ENCODE measurements at places on chromosomes 6 and 20.

- peak; percentile 69 for DNase-seq
These were observed 12.8 kb downstream of the FASTKD5 start for GRCh38 chr20:3146732-3147341.

DNA sequence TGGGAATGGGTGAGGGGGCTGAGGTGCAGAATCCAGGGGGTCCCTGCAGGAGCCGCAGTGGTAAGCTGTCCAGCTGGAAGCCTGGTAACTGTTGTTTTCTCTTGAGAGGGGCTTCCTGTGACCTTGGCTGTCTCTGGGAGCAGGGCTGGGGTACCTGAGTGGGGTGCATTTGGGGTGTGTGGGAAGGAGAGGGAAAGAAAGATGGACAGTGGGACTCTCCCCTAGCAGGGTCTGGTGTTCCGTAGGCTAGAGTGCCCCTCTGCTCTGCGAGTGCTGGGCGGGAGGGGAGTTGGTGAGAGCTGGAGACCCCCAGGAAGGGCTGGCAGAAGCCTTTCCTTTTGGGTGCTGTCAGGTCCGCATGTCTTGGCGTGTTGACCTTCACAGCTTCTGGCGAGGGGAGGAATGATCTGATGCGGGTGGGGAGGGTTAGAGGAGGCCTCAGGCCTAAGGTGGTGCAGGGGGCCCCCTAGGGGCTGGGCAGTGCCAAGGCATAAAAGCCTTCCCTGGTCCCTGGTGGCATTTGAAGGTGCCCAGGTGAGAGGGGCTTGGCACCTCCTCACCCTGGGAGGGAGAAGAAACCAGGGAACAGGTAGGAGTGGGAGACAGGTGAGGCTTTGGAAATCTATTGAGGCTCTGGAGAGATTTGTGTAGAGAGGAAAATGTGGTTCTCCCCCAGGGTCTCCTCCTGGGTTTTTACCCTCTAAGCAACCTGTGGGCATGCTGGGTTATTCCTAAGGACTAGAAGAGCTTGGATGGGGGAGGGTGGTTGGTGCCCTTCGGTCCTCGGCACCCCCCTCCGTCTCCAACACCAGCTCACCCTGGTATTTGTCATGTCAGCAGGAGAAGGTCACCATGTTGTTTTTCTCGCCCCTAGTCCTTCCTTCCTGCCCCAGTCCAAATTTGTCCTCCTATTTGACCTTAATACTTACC is 3.3 kb downstream of the VEGFA start:
- DNase-seq = no peak

DNA sequence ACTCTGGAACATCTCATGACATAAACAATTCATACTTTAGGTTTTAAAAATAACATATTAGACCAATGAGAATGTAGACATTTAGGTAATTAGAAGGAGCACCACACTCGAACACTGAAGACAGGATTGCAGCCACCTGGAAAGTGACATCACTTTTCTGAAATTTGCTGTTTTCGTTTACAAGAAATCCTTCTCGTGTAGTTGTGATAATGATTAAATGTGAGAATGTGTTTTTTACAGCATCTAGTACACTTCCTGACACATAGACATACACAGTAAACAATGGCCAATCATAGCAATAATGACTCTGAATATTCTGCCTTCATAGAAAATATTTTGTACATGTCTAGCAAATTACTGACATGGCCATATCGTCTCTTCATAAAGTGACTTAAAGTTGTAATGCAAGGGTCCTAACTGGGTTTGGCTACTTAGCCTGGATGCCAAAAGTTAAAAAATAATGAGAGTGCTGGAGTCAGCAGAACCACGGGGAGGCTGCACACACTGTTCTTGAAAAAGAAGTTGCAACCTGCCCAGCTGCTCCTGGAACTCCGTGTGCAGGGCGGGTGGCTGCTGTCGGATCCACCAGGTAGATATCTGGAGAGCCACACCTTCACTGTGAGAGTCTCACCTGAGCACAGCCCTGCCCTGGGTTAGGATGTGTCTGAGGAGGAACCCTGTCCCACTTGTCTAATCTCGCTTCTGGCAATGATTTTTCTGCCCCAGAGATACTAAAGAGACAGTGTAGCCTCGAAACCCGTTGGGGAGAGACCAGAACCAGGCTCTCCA is 212.9 kb downstream of the QKI start:
- no peak for DNase-seq

- DNase-seq = no peak
These were observed 149.6 kb downstream of the CDH26 start for GRCh38 chr20:60107621-60108390.

GRCh38 chr6:147159536-147160374 is 44.5 kb upstream of the STXBP5 start:
- DNase-seq = no peak

- no peak for DNase-seq
These were observed 187.7 kb downstream of the ZDHHC14 start for GRCh38 chr6:157568702-157569101.

GRCh38 chr6:116144605-116145004 is 18.7 kb upstream of the COL10A1 start:
- no peak for DNase-seq

DNA sequence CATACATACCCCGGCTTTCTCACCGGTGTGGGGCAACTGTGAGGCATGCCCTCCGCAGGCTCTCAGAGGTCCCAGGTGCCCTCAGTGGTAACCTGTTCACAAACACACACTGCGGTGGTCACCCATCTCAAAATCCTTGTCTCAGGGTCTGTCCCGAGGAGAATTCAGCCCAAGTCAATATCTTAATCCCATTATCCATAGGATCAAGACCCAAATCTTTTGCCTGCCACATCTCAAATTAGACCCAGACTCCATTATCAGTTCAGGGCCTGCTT is 140.8 kb downstream of the CDC5L start:
- DNase-seq = no peak

DNA sequence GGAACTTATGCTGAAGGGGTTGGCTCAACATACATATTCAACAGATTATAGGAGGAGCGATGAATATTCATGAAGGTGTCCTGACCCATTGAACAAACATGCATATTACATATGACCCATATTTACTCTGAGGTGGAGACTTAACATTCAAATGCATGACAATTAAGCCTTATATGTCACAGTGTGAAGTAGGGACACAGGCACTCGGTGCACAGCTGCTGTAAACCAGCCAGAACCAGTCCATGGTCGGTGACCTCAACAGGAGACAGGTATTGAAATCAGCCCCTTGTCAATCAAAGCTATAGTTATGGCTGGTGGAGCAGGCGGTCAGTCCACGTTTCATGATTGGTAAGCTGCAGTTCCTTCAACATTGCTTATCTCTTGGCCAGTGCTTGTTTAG is 347.3 kb downstream of the THBS2 start:
- DNase-seq = no peak

DNA sequence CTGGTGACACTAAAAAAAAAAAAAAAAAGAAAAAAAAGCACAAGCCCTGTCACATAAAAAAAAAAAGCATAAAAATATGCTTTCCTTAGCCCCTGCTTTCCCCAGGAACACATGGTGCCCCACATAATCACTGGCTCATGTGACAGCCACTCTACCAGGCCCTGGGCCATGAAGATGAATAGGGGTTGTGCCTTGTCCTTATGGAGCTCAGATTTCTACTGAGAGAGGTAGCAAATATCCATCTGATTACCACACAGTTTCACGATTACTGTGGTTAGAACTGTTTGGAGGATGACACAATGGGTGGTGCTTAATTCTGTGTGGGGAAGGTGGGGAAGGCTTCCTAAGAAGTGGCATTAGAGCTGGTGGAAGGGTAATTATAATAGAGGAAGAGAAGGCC is 9.3 kb downstream of the RAET1E start:
- no peak for DNase-seq

DNA sequence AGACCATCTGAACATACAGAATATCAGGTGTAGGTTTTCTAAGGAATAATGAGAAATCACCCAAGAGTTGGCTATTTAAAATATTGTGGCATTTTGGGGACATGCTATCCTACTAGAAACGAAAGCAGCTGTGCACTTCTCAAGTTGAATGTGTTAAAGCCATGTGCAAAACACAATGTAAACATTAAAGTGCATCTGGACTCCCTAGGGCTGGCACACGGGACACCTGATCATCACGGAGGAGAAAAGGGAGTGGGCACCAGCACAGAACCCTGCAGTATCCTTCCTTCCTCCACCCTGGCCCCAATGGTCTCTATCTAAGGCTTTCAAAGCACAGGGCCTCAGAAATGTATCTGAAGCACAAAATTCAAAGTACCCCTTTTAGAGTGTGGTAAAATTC is 94.3 kb downstream of the INSM1 start:
- DNase-seq = no peak

- DNase-seq = no peak
These were observed 22.9 kb downstream of the CYP21A2 start for GRCh38 chr6:32060966-32061655.

DNA sequence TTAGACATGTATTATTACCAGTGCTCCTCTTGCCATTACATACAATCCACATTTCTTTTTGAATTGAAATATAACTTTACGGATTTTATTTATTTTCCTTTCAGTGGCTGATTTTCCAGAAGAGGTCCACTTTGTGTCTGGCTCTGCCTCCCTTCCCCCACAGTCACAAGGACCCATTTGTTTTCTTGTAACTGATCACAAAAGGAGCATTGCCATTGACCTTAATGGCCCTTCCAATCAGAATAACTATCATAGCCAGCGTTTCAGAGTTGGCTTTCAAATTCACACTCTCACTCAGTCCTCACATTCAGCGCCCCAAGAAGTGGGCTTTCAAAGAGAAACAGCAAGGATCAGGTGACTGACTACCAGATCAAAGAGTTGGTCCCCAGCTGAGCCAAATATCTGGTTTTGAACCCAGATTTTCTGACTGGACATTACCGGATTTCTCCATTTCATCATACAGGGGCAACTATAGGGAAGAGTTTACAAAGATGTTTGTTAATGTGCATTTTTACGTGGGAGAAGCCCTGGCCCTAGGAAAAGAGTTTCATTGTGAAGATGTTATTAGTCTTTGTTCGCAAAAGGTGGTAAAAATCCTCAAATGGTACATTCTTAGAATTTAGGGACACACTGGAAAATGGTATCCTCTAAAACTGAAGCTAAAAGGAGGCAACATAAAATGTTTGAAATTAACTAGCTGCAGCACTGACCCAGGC is 2.0 kb upstream of the SLC22A23 start:
- DNase-seq = no peak

- peak; percentile 54 for DNase-seq
These were observed 11.0 kb downstream of the LY86 start for GRCh38 chr6:6599468-6599873.

- no peak for DNase-seq
These were observed 100.0 kb upstream of the RIPOR2 start for GRCh38 chr6:25035512-25036435.

- no peak for DNase-seq
These were observed 64.8 kb downstream of the SLC22A3 start for GRCh38 chr6:160412993-160413392.

GRCh38 chr6:423799-424345 is 32.3 kb downstream of the IRF4 start:
- no peak for DNase-seq

DNA sequence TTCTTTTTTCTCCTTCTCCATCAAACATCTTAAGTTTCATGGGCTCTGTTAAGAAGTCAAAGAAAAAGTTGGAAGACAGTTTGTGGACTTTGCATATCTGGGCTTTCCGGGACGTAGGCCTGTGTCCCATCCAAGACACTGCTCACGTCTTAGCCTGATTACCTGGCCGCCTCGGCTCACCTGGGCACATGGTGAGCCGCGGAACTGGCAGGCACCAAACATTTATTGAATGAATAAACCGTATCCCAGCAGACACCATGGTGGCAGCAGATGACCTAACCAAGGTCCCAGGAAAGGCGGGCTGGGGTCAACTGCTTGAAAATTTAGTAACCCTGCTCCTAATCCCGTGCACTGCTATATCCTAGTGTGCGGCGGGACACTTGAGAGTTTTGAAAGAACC is 35.6 kb downstream of the GNAS start:
- DNase-seq = no peak

- no peak for DNase-seq
These were observed 738 bp downstream of the RALGAPB start for GRCh38 chr20:38473367-38473795.

- no peak for DNase-seq
These were observed 25.6 kb downstream of the INSM1 start for GRCh38 chr20:20393207-20394120.

GRCh38 chr6:119124079-119124824 is 45.8 kb upstream of the FAM184A start:
- no peak for DNase-seq

GRCh38 chr20:24364482-24364881 is 104.9 kb upstream of the SYNDIG1 start:
- DNase-seq = no peak

- no peak for DNase-seq
These were observed 2.0 kb downstream of the ZBP1 start for GRCh38 chr20:57618091-57618763.

- DNase-seq = no peak
These were observed 53.5 kb downstream of the HCRTR2 start for GRCh38 chr6:55227862-55228261.

- no peak for DNase-seq
These were observed 1.2 kb downstream of the GFRA4 start for GRCh38 chr20:3661814-3662665.

DNA sequence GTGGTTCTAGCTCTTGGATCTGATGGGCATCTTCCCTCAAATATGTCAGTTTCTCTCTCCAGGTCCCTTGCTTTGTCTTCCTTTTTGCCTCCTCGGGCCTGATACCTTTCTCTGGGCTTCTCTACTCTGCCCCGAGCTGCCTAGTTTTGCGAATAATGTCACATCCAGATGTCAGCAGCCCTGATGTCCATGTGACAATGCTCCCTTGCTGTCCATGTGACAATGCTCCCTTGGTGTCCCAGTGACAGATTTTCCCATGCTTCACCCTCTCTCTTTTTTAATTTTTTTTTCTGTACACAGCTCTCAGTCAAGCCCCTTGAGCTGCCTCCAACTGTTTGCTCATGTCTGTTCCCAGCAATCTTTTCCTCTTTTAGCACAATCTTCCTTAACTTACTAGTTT is 6.4 kb downstream of the TRAF3IP2 start:
- no peak for DNase-seq

- DNase-seq = no peak
These were observed 55.0 kb downstream of the TRIM38 start for GRCh38 chr6:26017632-26017966.

DNA sequence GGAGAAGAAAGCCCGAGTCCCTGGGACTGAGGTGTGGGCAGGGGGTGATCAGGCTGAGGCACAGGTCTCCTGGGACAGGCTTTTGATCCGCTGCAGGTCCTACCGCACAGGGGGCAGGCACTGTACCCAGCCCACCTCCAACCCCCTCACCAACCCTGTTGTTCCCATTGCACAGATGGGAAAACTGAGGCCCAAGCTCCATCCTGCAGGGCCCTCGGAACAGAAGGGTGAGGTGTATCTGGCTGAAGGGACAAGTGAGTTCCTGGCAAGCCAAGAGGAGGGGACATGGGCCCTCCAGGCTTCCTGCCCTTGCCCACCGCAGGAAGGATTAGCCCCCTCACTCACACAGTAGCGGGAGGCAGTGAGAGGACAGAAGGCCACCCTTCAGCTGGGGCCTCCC is 16.5 kb upstream of the SPDEF start:
- DNase-seq = no peak

DNA sequence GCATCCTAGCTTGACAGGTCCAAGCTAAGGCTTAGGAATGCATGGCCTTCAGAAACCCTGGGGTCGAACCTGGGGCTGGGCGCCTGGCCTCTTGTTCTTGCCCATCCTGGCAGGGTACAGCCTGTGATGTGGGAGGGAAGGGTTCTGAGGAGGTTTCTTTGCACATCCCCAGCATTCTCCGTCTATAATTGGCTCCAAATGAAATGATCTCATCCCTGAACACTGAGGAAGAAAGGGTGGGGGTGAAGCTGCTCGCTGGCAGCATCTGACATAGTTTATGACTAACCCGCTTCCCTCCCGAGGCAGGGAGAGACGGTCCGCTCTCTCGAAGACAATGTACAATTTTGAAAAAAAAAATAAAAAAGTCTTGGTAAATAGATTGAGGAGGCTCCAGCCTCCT is 67.1 kb upstream of the ZNFX1 start:
- DNase-seq = peak; percentile 92
